Progenitor cell of endocrine pancreas (in vitro differentiated cells): ENCODE measurements at places on chromosomes 16 and 17.

GRCh38 chr17:38676706-38677504 lies 2.1 kb upstream of the EPOP start:
- peak; percentile 66 for DNase-seq

DNA sequence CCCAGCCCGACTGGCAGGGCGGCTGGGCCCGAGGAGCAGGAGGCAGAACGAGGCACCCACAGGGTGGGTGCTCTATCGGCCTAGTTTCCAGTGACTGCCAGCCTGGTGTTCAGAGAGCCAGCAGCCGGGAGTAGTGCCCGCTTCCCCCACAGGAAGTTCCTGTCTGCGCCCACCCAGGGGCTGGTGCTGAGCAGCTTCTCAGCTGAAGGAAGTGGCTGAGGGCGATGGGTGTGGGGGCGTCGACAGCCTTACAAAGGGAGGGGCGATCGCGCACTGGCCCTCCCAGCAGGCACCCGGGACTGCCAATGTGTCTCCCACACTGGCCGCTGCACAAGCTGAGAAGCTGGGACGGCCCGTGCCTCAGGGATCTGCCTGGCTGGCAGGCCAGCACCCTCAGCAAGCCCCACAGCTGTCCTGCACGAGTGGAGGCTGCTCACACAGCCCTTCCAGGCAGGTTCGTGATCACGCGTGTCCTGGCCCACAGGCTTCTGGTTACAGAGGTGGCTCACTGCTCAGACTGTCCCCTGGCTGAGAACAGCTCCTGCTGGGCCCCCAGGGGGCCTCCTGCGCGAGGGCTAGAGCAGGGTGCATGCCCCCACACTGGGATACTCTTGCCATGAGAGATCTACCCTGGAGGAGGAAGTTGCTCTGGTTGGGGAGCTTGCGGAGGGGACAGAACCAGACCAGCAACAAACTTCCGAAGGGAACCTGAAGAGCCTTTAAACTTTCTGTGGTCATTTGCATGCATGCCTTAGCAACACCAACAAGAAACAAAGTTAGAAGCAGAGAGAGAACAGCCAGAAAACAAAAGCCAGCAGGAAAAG lies 2.5 kb downstream of the RNF166 start:
- no peak for DNase-seq

DNA sequence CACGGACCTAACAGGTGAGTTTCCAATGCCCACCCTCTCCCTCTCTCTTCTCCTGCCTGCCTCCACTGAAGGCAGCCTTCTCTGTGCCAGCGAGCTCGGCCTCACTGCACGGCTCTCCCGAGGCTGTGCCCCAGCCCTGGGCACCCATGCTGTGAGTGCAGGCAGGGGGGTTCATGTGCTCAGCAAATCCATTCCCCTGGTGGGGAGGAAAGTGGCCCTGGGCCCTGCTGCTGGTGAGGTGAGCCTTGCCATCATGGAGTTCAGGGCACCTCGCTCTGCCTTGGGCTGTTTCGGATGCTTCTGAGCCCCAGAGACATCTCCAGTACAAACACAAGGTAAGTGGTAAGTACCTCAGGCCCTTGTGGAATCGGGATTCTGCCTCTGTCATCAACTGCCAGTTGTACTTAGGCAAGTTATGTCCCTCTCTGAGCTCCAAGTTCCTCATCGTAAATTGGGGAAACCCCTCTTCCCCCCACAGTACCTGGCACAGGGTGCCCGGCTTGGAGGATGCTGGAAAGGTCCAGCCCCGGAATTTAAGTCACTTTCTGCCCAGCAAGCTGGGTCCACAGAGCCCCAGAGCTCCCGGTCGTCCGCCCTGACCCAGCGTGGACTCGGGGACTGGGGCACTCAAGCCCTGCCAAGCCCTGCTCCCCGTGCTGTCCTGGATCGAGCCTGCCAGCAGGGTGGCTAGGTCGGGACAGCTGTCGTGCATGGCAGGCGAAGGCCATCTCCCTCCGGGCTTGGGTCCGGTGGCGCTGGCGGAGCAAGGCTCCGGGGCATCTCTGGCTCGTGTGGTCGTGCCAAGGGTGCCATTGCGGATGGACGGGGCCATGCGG lies 684 bp upstream of the NUDT16L1 start:
- DNase-seq: no peak

DNA sequence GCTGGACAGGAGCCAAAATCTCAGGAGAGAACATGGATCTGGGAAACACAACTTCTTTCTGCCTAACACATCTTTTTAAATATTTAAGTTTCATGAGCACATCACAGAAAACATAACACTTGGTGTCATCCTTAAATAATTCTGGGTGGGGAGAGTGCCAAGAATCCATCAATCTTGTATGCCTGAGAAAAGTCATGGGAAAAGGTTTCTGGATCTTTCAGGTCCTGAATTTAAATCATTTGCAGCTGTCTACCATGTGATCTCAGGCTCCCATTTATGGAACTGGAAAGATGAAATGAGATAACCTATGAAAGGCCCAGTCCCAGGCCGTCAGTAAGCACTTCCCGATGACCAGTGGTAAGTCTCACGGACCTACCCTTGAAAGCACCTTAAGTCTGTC lies 15.1 kb downstream of the CDH11 start:
- DNase-seq: no peak

DNA sequence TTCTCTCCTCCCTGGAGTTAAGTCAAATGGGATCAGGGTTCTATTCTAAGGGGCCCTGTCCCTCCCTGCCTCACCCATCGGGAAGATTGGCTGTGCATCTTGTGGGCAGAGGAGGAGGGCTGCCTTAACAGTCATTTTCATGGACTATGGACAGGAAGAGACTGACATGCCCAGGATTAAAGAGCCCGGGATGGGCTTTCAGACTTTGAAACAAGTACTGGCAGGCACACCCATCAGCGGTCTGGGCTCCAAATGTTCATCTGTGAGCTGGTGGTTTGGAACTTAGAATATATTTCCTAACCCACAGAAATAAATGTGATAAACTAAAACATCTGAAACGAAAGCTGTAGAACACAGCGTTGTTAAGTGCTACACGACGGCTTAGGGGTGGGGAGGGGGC lies 6.5 kb downstream of the SLC6A4 start:
- no peak for DNase-seq

GRCh38 chr16:66357523-66357928 lies 9.0 kb upstream of the CDH5 start:
- no peak for DNase-seq

DNA sequence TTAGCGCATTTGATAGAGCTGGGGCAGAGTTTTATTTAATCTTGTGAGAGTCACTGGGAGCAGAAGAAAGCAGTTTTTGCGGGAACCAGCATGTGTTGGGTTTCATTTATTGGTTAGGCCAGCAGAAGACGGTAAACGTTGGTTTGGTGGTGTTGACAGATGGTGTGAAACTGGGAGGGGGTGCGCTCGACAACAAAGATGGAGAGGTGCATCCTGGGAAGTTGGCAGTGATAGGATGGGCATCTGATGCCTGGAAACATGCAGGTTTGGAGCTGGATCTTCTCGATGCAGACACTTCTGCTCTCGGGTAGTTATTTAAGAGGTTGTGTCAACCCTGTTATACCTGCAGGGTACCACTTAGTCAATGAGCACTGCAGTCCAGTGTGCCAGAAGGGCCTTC lies 24.9 kb upstream of the CLEC18A start:
- no peak for DNase-seq

DNA sequence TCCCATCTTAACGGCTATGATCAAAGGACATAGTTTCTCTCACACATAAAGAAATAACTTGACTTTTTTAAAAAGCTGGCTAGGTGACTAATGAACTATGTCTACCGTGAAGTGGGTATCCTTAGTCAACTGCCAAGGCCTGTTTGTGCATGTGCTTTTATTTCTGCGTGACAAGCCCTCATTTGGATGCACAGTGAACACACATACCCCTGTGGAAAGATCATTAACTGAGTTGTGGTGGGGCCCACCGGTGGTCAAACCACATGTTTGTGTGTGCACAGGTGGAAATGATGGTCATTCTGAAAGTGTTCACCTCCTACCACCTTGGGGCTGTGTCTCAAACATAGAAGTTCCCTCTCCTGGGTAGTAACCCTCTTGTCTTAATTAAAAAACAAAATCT lies 256.1 kb upstream of the SALL1 start:
- DNase-seq: no peak

DNA sequence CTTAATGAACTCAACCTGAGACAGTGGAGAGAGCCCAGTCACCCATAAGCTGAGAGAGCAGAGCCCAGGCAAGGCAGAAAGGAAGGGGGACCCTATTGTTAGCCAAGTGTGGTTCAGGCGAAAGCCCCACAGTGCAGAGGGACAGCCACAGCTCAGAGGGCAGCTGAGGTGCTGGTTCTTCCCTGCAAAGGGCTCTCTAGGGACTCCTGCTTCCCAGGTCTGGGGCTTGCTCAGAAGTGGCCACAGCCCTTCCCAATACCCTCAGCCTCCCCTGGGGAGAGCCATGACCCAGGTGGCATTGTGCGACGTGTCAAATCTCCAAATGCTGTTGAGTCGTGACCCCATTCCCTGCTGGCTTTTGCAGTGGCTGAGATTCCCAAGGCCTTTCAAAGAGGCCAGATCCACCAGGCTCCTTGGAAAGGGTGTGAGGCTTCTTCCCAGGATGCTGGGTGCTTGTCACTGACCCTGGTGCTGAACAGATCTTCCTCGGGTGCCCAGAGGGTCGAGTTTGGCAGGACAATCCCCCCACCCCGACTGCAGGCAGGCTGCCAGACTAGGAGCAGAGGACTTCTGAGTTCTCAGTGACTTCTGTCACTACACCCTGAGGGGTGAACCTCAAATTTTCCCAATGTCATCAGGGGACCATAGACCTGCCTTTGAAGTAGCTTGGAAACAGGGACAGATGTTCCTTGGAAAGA lies 2.5 kb upstream of the CCL17 start:
- DNase-seq: no peak

DNA sequence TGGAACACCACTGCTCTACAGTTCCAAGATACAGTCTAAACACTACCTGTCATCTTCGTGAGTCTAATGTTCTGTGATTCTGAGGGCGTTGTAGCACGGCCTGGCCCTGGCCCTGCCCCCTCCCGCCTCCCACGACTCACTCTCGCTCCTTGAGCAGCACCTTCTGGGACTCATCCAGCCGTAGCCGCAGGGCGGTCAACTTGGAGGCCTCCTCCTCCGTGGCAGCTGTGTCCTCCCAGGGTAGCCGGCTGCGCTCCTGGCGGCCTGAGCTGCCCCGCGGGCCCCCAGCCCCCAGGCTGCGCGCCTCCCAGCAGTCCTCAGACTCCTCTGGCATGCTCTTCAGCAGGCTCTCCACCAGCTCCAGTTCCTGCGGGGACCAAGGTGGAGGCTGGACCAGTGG lies 10.6 kb downstream of the CCDC102A start:
- DNase-seq: no peak

DNA sequence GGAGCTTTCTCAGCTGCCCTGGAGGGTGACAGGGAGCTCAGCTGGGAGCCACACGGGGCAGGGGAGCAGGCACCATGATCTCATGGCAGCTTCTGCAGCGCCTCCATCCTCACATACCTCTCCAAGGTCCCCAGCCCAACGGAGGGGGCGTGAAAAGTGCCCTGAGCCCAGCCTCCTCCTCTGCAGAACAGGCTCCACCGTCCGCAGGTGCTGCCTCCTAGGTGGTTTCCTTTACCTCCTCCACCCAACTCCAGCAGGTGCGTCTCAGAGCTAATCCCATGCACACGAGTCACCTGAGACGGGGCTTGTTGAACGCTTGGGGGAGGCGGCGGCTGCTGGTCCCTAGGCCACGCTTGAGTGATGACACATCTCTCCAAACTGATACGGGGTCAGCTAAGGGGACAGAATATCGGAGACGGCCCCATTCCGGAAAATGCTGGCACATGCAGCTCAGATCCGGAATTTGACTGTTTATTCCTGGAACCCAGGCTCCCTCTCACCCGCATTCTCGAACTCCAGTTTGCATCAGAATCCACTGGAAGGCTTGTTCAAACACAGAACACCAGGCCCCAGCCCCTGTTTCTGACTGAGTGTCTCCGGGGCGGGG lies 387 bp upstream of the SLC38A8 start:
- DNase-seq: no peak

GRCh38 chr17:63477480-63478440 lies 899 bp downstream of the ACE start:
- no peak for DNase-seq

DNA sequence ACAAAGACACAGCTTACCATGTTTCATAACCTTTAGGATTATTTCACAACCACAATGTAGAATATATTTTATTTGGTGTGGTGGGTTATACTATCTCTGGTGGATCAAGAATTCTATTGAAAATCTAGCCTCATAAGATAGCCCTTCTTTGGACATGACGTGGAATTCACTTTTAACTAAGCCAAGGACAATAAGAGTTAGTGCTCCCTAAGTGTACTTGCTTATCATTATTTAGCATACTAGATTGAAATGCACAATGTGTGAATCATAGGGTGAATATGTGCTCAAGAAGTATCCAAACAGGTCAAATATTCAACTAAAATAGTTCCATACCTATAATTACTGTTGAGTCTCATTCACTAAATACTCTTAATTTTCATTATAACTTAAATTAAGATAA lies 1179.5 kb upstream of the GOT2 start:
- no peak for DNase-seq

DNA sequence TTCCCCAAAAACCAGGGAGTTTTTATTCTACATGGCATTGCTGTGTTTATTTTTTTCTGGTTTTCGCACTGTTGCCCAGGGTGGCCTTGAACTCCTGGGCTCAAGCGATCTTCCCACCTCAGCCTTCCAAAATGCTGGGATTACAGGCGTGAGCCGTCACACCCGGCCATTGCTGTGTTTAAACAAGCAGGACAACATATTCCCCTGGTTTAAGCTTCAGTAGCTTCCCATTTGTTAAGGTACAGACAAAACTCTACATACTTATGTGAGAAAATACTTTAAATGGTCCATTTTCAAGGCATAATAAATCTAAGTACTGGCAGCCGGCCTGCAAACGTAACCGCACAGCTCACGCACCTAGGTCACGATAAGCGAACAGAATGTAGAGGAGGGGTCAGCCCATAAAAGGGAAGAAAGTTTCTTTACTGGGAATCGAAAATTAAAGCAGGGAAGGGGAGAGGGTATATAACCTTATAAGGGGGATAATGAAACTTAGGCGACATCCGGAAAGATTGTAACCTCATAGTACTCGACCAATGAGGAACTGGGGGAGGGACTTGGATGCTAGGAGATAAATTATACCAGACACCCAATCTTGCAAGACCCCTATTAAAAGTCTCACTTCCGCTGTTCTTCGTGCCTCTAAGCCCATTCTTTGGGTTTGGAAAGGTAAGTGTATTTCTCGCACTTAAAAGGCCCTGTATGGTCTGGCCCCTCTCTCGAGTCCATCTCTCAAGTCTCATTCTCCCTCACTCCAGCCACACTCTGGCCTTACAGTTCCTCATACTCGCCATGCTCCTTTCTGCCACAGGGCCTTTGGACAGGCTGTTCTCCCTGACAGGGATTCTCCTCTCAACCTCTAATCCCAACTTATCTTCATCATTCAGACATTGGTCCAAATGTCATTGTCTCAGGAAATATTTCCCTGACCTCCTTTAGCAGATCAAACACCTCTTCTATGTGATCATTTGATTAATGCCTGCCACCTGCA lies 59.2 kb downstream of the TEX14 start:
- no peak for DNase-seq
